ENCODE measurements at places on chromosomes 2 and 18.
A peak's percentile ranks its signal among the peaks of the same experiment; 100 is the strongest.

GRCh38 chr2:203648273-203648672, 58.2 kb upstream of the CD28 start:
- no peak for DNase-seq

- no peak for DNase-seq
These were observed 602 bp upstream of the VWC2L start for GRCh38 chr2:214410128-214410775.

- no peak for DNase-seq
These were observed 4.4 kb downstream of the ACTR2 start for GRCh38 chr2:65231892-65232477.

DNA sequence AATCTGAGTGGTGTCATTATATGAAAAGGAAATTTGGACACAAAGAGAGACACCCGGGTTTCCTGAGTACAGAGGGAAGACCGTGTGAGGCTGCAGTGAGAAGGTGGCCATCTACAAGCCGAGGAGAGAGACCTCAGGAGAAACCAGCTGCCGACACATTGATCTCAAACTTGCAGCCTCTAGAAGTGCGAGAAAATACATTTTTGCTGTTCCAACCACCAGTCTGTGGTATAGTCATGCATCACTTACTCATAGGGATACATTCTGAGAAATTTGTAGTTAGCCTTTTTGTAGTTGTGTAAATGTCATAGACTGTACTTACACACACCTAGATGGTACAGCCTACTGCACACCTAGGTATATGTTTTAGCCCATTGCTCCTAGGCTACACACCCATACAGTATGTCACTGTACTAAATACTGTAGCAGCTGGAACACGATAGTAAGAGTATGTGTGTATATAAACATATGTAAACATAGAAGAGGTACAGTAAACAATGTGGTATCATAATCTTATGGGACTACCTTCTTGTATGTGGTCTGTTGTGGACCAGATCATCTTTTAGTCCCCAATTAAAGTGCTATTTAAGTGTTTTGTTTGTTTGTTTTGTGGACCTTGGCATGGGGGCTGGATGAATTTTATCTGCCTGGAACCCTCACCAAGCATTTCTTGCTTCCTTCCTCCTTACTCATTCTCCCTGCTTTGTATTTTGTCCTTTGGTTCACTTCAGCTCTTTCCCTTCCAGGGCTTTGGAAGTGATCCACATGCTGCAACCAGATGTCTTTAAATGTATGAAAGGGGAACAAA, 38.3 kb upstream of the SESTD1 start:
- DNase-seq, result no peak

GRCh38 chr18:70417847-70418246, 129.0 kb downstream of the SOCS6 start:
- DNase-seq, result no peak

GRCh38 chr2:214713080-214713830, 96.2 kb downstream of the BARD1 start:
- DNase-seq, result no peak

- DNase-seq, result no peak
These were observed 67.7 kb upstream of the L3MBTL4 start for GRCh38 chr18:6482198-6482977.

DNA sequence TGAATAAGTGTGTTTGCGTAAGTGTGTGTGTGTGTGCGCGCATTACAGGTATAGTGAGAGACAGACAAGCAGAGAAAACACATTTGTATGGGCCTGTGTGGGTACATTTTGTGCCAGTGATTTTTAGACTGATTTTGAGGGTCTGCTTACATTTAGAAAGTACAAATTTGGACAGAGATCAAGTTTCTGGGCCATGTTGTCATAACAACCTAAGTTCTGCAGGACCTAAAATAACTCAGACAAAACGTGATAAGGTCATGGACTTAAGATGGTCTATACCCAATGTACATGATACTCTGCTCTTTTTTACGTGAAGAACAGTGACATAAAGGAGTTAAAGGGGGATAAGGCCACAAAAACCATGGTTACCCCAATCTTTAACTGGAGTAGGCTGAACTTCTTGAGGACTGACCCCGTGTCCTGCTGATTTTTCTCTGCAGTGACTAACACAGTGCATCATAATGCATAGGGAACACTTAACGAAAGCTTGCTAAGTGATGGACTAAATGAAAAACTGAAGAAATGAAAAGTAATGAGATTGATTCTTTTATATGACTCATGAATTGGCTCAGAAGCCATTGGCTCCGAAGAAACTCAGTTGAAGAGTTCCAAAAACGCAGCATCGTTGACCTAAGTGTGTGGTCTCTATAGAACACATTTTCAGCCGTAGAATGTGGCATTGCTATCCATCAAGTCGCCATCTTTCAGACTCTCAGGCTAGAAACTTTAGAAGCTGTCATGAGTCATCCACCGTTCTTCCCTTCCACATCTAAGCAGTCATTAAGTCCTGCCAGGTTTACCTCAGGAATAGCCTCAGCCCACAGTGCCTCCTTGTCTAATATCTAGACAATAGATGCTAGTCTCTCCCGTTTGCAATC, 61.6 kb upstream of the NCOA1 start:
- no peak for DNase-seq

GRCh38 chr2:221088506-221088905, 483.6 kb downstream of the EPHA4 start:
- DNase-seq, result no peak

DNA sequence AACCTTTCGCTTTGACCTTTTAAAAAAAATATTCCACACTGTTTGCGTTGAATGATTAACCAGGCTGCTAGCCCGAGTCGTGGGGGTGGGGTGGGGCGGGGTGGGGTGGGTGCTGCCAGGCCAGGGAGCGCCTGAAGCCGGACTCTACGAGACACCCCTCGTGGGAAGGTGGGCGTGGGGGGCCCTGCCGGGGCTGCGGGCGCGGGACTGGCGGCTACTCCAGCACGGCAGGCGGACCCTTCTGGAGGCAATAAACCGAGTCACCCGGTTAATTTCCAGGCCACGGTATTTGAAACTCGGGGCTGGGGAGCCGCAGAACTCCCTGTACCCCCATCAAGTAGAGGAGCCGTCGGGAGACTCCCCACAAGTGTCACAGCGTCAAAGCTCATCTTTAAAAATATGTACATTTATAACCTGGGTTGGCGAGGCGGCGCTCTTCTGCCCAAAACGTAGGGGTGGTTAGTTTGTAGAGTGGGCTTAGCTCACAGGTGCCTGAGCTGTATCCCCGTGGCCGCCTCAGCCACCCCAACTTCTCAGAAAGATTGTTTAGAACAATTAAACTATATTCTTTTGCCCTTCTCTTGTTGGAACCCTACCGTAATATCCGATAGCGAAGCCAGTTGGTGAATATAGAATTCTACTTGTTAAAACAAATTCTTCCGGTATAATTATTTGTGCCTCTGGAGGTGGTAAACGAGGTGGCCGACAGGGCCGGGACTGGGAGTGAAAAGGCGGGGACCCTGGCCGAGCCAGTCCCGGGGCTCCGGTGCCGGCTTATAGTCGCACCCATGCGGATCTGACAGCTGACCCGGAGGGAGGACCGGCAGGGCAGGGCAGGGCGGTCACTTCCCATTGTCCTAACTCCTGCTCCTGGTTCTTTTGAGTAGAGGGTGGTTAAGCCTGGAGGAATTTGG, 1.4 kb downstream of the B3GNT2 start:
- DNase-seq, result no peak

GRCh38 chr2:235573331-235574221, 79.7 kb downstream of the AGAP1 start:
- DNase-seq, result no peak

- DNase-seq, result no peak
These were observed 69.6 kb downstream of the PTGR3 start for GRCh38 chr18:75139226-75139911.

- DNase-seq, result no peak
These were observed 117.1 kb downstream of the KLHL29 start for GRCh38 chr2:23502096-23502495.

- DNase-seq, result no peak
These were observed 208.4 kb upstream of the ZNF521 start for GRCh38 chr18:25560369-25560768.

- DNase-seq, result peak; percentile 10
These were observed 45.7 kb downstream of the QPCT start for GRCh38 chr2:37389989-37390765.

DNA sequence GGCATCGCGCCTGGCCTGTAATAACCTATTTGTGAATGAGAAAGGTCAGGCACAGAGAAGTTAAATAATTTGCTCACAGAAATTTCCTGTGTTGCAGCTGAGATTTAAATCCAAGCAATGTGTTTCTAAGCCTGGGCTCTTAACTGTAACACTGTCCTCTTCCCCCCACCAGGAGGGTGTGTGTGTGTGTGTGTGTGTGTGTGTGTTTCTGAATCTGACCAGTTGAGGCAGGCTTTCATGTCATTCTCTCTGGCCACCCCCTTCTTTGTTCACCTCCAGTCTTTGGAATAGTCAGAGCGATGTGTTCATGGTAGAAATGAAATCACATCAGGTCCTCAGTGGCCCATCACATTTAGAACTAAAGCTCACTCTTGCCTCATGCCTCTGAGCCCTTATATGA, 81.2 kb downstream of the NEDD4L start:
- no peak for DNase-seq

DNA sequence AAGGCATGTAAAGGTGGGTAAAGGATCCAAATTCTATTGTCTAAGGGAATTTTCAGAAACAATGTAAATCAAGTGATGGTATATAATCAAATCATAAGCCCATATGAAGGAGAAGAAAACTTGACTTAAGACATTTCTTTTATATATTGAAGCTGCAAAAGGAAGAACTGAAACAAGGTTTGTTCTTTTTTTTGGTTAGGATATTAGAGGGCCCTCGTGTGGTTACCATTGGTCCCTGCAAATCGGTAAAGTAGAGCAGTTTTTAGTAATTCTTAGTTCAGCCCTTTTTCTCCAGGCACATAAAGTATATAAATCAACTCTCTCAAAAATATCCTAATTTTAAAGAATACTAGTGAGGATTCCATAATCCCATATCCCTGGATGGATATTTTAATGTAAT, 105.6 kb upstream of the STK17B start:
- no peak for DNase-seq

DNA sequence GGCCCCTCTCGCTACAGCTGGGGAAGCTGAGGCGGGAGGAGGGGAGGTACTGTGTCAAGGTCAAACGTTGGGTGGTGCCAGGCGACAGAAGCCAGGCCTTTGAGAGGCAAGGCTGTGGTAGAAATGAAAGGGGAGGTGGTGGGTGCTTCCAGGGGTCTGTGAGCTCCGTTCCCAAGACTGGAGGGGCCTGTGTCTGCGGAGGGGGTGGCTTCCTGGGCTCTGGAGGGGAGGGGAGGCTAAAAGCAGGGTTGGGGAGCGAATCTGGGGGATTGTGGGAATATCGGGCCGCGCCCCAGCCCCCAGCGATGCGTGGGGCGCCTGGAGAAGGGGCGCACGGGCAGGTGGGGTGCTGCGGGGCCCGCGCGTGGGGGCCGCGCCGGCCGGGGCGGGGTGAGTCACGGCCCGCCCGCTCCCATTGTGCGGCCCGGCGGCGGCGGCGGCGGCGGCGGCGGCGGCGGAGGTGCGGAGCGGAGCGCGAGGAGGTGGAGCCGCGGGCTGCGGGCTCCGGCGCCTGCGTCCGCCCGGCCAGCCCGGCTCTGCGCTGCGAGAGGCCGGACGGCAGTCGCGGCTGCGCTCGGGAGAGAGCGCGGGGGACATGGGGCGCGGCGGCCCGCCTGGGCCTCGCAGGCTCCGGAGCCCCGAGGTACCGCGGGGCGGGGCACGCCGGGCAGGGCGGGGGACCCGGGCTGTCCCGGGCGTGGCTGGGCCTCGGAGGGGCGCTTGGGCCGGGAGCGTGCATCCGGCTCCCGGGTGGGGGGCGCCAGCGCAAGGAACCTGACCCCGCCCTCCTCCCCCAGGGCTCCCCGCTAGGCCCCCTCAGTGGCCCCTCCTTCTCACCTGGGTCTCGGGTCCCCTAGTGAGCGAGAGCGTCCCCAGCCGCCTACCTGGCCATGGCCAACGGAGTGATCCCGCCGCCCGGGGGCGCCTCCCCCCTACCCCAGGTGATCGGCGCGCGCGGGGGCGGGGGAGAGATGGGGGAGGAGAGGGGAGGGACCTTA, at the start of gene SLC4A3:
SLC4A3 (plus strand) TSS at position 528 of the 998 bp plus-strand sequence; CDS start at position 891, 363 bp downstream.
- DNase-seq, result no peak

GRCh38 chr2:10030311-10030736, 13.0 kb upstream of the KLF11 start:
- DNase-seq, result no peak

GRCh38 chr18:64966667-64967066, 784.1 kb upstream of the CDH7 start:
- no peak for DNase-seq

GRCh38 chr2:23381084-23381483, 3.9 kb upstream of the KLHL29 start:
- DNase-seq, result no peak

GRCh38 chr2:105962221-105962620, 217.5 kb downstream of the NCK2 start:
- DNase-seq, result no peak

DNA sequence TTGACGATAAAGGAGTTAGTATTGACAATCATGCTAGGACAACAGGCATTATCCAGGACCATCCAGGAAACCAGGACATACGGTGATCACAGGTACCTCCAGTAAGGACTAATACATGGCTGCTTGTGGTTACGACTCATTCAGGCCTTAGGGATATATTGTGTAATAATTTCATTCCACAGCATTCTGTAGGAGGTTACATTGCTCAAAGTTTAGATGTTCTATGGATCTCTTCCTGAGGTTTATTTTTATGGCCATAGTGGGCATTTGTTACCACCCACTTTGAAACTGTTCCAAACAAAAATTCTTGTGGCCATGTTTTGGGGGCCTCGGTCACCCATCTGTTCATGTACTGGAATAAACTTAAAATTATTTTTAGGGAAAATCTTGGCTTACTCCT, 431.6 kb downstream of the METTL4 start:
- DNase-seq, result no peak

DNA sequence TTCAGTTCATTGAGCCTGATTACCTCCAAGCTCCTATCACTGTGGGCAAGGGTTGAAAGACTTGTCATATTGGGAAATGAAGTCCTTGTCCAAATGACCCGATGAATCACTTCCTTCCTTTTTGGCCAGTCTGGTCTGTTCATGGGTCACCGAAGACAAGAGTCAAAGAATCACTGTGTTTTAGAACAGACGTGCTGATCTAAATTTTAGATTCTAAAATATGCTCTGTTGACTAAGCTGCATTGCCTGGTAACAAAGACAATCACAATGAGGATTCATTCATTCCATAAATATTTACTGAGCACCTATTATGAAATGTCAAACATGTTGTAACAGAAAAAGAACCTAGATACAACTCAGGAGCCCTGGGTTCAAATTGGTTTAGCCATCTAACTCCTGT, 99.4 kb upstream of the RND3 start:
- no peak for DNase-seq

- DNase-seq, result no peak
These were observed 3.3 kb upstream of the C18orf32 start for GRCh38 chr18:49490246-49490762.

All from activated T-helper 1 cell treated with anti-CD3 and anti-CD28 coated beads, Interleukin-2, amount 50 U/mL, for 16 hours (primary cell).